ENCODE measurements at places on chromosomes 12 and 14.

DNA sequence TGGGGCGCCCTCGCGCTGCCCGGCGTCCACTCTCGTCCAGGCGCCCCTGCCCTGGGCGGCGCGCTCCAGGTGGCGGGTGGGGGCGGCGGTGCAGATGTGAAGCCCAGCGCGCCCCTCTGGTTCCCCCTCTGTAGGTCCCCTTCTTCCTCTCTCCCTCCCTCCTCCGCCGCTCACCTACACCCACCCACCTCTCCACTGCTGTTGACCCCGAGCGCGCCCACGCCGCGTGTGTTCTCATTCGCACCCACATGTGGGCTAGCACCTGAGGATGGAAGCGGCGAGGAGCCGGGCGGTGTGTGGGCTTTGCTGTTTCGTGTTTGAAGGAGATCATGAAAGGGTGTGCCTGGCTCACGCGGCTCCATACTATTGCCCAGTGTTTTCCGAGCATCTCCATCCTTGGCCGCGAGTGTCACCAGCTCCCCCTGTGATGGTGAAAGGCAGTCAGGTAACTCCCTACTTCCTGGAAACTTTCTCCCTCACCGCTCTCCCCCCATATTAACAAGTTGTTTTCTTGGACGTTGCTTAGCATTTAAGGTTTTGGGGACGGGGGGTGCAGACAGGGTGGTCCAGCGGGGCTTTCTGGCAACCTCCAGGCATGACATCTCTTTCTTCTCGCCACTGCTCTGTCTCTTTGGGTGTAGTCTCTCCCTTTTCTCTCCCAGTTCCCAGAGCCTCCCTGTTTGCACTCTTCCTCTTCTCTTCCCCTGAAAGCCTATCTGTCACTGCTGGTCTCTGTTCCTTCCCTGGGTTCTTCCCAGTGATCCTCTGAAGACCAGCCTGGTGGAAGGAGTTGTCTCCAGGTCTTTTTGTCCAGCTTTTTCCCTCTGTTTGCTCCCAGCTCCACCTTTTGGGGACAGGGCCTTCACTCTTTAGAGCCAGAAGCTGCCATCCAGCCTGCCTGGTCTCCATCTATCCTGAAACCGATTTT lies 1.6 kb downstream of the CACNA1C start:
- DNase-seq: no peak

DNA sequence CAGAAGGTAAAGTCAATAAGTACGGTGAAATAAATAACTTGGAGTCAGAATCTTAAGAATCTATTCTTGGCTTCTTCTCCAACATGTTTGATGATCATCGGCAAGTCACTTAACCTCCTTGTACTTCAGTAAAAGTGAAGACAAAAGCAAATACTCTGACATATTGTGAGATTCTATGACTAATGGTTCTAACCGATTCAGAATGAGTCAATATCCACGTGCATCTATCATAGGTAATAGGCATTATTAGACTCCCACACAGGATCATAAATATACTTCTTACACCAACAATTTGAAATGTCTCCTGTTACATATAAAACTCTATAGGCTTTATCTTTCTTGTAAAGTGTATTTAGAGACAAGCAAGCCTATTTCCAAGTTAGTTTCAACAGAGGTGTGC lies 144.4 kb upstream of the ATXN7L3B start:
- DNase-seq: no peak

GRCh38 chr12:103882861-103883596 lies 42.0 kb upstream of the NT5DC3 start:
- DNase-seq: no peak

GRCh38 chr14:89186856-89187376 lies 230.1 kb downstream of the FOXN3 start:
- DNase-seq: no peak

GRCh38 chr12:18476861-18477260 lies 215.5 kb downstream of the PIK3C2G start:
- no peak for DNase-seq

- DNase-seq: no peak
Observed at GRCh38 chr14:79834868-79835267, 376.4 kb downstream of the DIO2 start.

- no peak for DNase-seq
Observed at GRCh38 chr12:71594214-71594948, 69.3 kb downstream of the ZFC3H1 start.

DNA sequence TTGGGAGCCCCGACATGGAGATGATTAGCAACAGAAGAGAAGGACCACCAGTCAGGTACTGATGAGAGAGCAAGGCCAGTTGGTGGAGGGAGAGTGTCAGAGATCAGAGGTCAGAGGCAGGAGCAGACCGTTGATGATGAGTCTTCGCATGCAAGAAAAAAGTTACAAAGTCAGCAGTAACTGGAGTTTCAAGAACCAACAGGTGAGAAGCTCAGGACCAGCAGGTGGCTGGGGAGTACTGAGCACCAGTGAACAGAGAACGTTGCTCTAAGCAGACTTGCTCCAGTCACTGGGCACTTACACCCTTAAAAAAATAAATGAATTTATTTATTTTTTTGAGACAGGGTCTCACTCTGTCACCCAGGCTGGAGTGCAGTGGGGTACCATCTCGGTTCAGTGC lies 44.5 kb upstream of the KCNA1 start:
- DNase-seq: no peak

DNA sequence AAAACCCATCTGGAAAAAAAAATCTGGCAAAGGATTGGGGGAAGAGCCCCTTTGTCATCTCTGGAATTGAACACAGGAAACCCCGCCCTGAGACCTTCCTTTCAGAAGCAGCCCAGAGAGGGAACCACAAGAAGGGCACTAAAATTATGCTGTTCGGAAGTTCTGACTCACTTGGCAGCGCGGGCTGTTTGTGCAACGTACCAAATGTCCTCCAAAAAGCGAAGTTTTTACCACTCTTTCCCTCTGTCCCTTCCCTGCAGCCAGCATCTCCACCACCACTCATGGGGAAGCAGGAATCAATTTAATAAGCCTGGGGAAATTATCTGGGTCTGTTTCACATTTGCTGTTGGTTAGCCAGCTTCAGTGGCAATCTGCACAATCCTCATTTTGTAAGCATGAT lies 3.2 kb upstream of the SYNE3 start:
- DNase-seq: peak; percentile 59

DNA sequence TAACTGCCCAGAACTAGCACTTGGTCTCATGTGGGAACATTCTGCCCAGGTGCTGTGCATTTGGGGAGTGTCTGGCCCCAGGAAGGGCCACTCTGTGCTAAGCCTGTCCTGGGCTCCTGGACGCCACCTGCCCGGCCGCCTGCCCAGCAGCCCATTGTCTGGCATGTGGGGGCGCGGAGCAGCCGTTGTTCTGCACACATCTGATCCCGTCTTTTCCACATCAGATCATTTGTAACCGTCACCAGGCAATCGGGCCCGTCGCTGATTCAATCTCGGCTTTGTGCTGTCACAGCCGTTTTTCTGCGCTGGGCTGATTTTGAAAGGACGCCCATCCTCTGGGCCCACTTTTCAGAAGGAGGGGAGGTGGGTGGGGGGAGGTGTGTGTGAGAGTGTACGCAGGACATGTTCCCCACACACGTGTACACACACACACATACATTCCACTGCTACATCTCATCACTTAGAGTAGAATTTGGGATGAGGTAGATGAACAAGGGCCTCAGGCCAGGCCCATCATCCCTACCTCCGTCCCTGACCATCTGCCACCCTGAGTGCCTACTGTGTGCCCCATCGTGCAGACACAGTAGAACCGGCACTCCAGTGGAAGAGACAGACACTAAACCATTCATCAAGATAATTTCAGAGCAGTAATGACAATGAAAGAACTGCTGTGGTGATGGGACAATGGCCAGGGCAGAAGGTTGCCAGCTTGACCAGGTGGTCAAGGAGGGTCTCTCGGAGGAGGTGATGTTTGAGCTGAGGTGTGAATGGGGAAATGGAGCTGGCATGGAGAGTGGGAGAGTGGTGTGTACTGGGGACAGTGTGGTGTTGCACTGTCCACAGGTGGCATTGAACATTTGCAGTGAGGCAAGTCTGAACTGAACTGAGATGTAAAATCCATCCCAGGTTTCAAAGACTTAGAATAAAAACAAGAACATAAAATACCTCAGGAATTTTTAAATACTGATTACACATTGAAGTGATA lies 19.0 kb downstream of the FAM222A start:
- DNase-seq: no peak

GRCh38 chr14:75568791-75569190 lies 9.6 kb upstream of the FLVCR2 start:
- DNase-seq: peak; percentile 52
